ENCODE measurements at places on chromosomes 3 and 15.

GRCh38 chr15:77112838-77113504 lies 42.1 kb upstream of the TSPAN3 start:
- DNase-seq, result no peak

DNA sequence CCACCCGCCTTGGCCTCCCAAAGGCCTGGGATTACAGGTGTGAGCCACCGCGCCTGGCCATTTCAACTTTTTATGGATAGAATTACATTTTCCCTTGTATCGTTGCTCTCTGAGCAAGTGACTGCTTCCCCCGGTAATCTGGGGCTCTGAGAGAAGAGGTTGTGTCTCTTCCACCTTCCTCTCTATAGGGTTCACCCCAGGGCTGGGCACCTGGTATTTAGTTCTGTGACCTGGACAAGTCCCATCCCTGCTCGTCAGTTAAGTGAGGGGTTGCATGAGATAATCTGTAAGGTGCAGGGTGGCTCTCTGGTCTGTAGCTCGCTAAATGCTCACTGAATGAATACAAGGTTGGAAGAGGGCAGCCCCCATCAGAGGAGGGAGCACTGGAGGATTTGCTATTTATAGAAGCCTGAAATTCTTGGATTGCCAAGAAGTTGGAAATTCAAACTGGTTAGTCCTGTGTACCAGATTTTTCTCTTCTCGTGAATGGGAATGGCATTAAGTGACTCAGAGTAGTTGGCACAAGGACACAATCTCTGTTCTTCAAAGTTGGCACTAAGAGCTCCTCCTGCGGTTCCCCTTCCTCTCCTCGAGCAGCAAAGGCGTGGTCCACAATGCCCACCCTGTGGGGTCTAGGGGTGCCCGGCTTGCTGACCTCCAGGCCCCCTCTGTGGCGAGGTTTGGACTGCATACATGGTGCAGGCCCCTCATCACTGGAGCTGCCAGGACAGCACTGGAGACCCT lies 68.1 kb upstream of the DLG1 start:
- DNase-seq, result no peak

DNA sequence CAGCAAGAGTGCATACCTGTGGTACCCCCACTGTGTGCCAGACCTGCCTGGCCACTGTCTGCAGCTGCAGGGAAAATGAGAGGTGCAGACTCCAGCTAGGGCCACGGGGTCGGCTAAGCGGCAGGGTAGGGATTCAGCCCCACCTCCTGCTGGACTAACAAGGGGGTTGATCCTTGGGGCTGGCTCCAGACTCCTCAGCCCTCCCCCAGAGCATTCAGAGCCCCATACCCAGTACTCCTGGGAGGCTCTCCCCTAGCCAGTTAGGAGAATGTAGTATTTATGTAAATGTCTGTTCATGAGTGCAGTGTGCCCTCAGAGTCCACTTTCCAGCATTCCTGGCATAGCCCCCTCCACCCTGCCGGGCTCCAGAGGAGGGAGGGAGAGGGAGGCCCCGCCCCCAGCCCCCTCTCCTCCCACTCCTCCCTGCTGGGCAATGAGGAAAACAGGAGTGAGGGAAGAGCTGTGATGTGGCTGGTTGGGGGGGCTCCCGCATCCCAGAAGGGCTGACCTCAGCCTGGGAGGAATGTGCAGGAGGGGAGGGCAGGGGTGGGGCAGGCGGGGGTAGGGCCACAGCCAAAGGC lies 4.5 kb upstream of the SEMA3B start:
- DNase-seq, result no peak

GRCh38 chr3:141764045-141764444 lies 837 bp downstream of the GRK7 start:
- DNase-seq, result no peak

GRCh38 chr3:50645378-50645777 lies 28.4 kb downstream of the MAPKAPK3 start:
- no peak for DNase-seq

- no peak for DNase-seq
Observed at GRCh38 chr3:124094496-124094895, 102.6 kb upstream of the ROPN1 start.
